Stimulated activated CD4-positive, alpha-beta T cell treated with anti-CD3 and anti-CD28 coated beads, Interleukin-1b, Interleukin-23, amount 100 ng/mL, for 24 hours (primary cell): ENCODE measurements at places on chromosomes 4 and X.

GRCh38 chr4:16663732-16664131 is 234.7 kb downstream of the LDB2 start:
- DNase-seq, result no peak

DNA sequence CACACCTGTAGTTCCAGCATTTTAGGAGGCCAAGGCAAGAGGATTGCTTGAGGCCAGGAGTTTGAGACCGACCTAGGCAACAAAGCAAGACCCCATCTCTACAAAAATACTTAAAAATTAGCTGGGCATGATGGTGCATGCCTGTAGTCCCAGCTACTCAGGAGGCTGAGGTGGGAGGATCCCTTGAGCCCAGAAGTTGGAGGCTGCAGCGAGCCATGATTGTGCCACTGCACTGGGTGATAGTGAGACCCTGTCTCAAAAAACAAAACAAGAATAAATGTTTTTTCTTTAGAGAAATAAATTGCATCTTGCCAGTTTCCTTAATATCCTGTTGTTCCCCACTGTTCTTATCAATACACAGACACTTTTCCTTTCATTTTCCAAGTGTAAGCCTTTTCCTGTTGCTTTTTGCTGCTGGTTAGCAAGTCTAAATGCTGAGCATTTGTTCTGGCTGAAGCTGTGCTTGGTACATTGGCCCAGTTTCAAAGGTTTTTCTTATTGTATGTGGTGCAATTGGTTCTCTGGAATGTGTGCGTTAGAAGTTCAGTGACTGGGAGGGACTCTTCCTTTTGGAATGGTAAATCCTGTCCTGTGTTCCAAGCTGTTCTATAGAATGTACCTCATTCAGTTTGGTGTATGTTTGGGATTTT is 98.2 kb downstream of the AFF1 start:
- no peak for DNase-seq

DNA sequence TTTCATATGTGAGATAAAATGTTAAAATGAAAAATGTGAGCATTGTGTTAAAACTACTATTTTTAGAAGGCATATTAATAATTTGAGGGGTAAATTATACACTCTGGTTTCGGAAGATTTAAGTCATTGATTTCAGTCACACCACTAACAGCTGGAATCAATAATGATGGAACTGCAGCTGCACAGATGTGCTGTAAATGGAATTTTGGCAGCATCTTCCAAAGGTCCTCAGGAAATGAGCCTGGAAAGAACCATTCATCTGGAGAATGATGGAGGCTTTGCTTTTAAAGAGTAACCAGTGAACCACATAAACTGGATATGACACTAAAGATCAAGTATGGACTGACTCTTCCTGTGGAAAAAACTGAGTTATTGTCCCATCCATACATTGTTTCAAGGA is 759.0 kb upstream of the EPHA5 start:
- no peak for DNase-seq

- DNase-seq, result no peak
These were observed 155.9 kb upstream of the ANXA3 start for GRCh38 chr4:78395642-78396041.

DNA sequence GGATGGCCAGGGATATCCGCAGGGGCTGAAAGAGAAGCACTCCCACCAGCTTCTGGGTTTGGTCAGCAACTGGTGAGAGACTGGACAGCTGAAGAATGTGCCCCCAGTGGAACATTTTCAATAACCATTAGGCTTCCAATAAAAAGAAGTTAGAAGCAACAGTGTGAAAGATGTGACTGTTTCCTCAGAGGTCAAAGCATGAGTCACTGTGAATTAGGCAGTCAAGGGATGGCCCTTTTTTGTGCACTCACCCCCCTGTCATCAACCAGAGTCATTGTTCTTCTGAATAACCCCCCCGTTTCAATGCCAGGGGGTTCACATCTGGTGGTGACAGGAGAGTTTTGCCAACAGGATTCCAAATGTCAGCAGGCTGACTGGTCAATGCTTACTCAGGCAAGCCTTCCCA is 74.6 kb upstream of the SH3RF1 start:
- DNase-seq, result no peak

- DNase-seq, result no peak
These were observed at the start of gene SRPX2 for GRCh38 chrX:100643956-100644860. Gene SRPX2 (plus strand): TSS chrX:100644199. CDS start chrX:100646323, 2,124 bp downstream.

GRCh38 chr4:145034727-145035211 is 63.2 kb downstream of the ANAPC10 start:
- no peak for DNase-seq

DNA sequence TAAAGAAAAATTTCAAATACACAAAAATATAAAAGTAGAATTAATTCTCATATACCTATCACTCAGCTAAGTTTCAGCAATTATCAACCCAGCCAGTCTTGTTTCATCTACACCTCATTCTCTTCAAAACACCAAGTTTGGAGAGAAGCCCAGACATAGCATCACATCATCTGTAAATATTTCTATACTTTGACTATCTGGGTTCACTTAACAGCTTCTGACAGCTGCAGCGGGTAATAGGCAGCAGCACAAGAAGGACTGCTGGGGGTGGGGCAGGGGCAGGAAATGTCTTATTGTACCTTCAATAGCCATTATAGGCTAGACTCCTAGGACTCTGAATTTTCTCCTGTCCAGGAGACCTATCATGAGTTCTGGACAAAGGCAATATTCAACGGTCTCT is 54.1 kb downstream of the PHF8 start:
- DNase-seq, result no peak

DNA sequence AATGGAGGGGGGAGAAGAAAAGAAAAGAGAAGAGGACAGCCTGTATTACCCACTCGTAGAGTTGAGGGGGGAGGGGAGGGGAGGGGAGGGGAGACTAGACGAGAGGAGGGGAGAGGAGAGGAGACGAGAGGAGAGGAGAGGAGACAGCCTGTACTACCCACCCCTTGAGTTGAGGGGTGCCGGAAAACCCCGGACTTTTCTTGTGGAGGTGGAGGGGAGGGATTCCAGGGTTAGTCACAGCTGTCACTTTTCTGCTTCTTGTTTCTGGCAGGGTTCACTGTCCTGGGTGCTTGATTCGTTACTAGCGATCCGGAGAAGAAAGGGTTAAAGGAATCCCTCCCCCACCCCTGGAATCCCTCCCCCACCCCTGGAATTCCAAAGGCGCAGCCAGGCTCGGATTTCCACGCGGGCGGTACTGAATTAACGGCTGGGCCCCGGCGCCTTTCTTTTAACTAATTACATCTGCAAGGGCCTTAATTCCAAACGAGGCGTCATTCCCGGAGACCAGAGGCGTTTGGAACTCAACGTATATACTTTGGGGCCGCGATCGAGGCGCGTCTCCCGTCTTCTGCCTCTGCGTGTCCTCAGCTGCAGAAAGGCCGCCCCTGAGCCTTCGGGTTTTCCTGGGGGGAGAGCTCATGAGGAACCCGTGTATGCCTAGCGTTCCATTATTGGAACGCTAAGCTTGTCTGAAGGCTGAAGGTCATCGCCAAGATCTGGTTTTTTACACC is 20.1 kb upstream of the CSF2RA start:
- DNase-seq, result no peak

- DNase-seq, result no peak
These were observed 123.9 kb downstream of the KDR start for GRCh38 chr4:55001538-55001937.

- no peak for DNase-seq
These were observed 256.5 kb downstream of the CAMK2D start for GRCh38 chr4:113505044-113505443.

GRCh38 chrX:129522184-129523078 is 859 bp downstream of the SMARCA1 start:
- no peak for DNase-seq

- no peak for DNase-seq
These were observed 47.4 kb downstream of the PRDM5 start for GRCh38 chr4:120874792-120875774.

DNA sequence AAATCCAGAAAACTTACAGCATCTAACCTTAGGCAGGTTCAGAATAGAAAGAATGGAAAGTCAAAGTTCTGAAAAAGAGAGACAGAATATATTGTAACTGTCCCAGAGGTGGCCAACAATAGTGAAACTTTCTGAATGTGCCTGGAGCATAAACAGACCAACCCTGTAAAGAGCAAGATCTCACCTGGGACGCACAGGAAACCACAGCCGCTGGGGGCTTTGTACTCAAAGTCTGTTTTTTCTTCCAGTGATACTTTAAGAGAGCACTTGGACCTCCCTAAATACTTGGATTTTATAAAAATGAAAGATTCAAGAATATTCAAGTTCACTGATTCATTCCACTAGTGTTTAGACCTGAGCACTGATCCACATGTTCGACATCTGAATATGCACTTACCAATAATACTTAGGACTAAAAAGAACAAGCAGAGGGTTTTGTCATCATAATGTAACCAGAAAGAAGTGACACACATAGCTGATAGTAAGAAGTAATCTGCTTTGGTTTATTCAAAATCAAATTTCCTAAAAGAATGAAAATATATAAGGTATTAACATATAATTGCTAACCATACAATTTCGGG is 35.3 kb downstream of the ARAP2 start:
- DNase-seq, result no peak

DNA sequence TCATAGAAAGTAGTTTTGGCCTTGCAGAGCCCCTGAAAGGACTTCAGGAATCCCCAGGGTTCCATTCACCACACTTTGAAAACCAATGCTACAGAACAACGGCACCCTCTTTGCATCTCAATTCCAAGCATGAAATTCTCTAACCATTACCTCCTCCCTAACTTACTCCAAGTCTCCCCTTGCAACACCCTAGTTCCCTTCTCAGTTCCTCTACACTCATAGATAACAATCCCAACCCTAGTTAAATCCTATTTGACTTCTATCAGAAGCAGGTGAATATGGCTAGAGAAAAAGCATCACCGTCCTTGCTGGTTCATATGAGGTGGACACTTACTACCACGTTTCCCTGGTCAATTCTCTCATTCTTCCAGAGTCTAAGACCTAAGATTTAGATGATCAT is 2.4 kb downstream of the RCHY1 start:
- DNase-seq, result no peak

DNA sequence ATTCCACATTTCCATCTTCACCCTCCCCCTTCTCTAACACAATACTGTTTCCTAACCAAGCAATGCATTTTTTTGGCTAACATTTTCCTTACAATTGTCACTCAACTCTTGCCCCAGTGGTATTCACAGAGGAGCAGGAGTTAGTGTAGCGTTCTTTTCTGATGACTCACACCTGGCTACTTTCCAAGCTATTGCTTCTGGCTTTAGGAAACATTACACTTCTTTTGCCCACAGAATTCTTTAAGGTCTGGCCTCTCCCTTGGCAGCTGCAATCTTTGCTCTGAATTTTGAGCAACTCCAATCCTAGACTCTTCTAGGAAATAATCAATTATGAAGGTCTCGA is 27.5 kb upstream of the PDGFC start:
- DNase-seq, result no peak

GRCh38 chr4:4880492-4880891 is 21.0 kb downstream of the MSX1 start:
- DNase-seq, result no peak

DNA sequence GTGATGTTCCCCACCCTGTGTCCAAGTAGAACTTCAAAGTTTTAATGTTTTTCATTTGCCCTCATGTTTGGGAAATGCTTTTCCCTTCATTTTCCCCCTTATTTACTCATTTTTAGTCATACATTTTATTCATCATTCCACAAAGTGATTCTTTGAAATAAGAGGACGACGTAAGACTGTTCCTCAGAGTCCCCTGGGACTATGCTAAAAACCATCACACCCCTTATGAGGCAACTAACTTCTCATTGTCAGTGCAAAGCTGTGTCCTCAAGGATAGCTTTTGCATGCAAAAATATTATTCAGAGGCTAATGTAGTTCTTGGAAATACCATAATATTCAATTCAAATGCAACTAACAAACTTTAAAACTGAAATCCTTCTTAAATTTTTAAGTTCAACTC is 14.8 kb upstream of the ADGRG2 start:
- DNase-seq, result no peak

DNA sequence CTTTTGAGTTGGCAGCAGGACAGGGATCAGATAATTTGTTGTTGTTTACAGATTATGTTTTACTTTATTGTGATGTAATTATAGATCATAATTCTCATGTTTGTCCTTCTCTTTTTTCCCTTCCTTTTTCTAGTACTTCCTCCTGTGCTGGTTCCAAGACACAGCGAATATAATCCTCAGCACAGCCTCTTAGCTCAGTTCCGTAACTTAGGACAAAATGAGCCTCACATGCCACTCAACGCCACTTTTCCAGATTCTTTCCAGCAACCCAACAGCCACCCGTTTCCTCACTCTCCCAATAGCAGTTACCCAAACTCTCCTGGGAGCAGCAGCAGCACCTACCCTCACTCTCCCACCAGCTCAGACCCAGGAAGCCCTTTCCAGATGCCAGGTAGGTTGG is 58.0 kb downstream of the SMAD1 start:
- DNase-seq, result no peak

DNA sequence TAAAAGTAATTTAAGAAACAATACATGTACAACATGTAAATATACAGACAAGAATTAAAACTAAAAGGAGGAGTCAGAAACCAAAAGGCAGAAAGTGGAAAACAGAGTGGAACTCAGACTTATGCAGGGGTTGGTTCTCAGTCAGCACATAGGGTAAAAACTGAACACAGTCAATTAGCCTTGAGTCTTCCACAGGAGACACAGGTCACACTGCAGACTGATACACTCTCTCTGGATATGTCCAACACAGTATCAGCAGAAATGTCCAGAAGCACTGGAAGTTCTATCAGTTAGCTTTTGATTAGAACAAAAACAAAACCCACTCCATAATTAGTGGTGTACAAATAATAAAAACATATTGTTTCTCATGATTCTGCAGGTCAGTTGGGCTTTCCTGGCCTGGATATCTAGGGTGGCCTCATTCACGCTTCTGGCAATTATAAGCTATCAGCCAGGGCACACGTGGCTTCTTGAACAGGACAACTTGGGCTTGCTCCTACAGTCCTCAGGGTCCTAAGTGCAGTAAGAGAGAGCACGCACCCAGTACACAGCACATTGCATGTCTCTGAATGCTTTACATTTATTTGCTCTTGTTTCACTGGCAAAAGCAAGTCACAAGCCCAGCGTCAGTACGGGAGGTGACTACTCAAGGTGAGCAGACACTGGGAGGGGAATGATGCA is 21.6 kb downstream of the TEC start:
- no peak for DNase-seq

- no peak for DNase-seq
These were observed 167.5 kb downstream of the CDS1 start for GRCh38 chr4:84750260-84750959.

- no peak for DNase-seq
These were observed 101.3 kb downstream of the LARP1B start for GRCh38 chr4:128162434-128162833.

DNA sequence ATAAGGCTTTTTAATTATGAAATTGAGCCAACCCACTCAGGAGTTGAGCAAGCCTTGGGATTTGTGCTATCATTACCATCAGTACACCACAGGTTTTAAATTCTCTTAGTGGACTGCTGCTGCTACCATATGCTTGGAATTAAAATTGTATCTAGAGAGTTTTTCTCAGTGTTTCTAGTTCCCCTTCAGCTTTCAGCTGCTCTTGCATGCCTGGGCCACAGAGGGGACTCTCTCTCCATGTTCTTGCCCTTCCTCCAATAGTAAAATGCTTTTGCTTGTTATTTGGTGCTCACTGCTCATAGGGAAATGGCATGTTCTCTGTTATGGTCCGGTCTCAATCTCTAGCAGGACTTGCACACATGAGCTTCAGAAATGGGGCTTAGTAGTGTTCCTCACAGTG is 101.9 kb downstream of the IGSF1 start:
- DNase-seq, result no peak

- DNase-seq, result no peak
These were observed 312.3 kb upstream of the DKK2 start for GRCh38 chr4:107348188-107349050.

- no peak for DNase-seq
These were observed 255.1 kb downstream of the SPRY1 start for GRCh38 chr4:123651536-123652180.

- no peak for DNase-seq
These were observed 56.1 kb downstream of the RAPGEF2 start for GRCh38 chr4:159158985-159159384.
